Right renal cortex interstitium (tissue), 3 donors: ENCODE measurements at places on chromosomes 7 and 10. TPM values are rescaled to one million over a fixed set of nuclear protein-coding genes. Genes with fewer than 3 reads are reported as not detected.

- DNase-seq: no peak
Observed at GRCh38 chr7:17902599-17902998, 37.7 kb downstream of the SNX13 start.

DNA sequence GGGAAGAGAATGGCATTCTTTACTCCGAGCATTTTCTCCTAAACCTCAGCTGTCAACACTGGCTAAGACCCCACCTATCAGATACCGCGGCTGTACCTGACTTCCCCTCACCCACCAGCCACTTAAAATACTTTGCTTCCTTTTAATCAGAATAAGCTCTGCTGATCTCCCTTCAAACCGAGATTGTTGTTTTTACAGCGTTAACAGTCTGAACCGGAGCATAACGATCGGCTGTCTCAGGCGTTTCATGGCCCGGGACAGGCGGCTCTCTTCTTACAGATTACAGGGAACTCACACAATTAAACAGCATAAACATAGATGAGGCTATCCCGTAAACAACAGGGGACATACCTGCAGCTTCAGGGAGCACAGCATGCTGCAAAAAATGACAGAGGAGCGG, 174.3 kb upstream of the RNF32 start:
- DNase-seq: no peak

DNA sequence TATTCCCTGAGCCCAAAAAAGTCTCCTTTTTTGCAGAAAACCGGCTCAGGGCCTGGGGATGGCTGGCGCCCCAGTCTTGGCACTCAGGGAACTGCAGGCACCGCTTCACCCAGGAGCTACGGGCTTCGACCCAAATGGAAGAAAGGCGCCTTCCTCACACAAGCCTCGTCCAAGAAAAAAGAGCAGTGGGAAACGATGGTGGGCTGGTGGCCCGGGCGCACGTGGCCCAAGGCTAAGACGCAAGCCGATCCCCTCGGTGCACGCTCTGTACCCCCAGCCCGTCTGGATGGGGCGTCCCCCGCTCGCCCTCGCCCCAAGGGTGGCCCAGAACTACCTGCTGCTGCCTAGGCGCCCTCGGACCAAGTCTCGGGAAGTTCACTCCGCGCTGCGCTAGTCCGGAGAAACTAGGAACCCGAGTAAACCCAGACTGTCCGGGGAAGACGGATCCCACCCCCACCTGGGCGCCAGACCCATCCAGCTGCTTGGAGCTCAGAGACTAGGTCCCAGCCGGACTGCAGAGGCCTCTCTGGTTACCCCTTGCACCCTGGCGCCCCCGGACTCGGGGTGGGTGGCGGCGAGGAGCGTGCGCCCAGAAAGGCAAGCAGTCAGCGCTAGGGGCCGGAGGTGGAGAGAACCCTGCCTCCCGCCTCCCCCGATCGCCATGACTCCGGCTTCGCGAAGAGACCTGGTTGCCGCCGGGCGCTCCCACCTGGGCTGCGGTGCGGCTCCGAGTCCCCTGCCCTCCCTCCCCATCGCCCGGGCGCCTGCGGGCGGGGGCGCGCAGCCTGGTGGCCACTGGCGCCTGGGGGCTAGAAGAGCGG, 76.4 kb downstream of the CALN1 start:
- no peak for DNase-seq

DNA sequence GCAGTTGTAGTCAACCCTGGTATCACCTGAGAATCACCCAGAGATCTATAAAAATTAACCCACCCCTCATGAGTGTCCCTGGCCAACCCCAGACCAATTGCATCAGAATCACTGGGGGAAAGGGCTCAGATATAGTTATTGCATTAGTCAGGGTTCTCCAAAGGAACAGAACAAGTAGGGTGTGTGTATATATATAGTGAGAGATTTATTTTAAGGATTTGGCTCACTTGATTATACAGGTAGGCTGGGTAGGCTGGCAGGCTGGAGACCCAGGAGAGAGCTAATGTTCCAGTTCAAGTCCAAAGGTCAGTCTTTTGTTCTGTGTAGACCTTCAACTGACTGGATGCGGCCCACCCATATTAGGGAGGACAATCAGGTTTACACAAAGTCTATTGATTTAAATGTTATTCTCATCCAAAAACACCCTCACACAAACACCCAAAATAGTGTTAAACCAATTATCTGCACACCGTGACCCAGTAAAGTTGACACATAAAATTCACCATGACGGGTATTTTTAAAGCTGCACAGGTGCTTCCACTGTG, 372.9 kb upstream of the NFE2L3 start:
- no peak for DNase-seq

GRCh38 chr10:62617652-62618051, 186.9 kb upstream of the ADO start:
- no peak for DNase-seq

GRCh38 chr7:18425227-18425626, 70.3 kb upstream of the HDAC9 start:
- no peak for DNase-seq

DNA sequence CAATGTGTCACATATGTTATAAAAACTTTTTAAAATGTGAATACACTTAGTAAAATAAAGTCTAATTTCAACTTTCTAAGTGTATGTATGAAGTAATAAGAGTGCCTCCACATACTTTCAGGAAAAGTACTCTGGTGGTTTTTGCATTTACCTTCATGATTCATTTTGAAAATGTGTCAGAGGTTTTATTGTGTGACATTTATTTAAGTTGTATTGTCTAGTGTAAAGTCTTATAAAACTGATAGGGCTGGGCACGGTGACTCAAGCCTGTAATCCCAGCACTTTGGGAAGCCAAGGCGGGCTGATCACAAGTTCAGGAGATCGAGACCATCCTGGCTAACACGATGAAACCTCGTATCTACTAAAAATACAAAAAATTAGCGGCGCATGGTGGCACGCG, 226.5 kb downstream of the ITGB1 start:
- DNase-seq: no peak

DNA sequence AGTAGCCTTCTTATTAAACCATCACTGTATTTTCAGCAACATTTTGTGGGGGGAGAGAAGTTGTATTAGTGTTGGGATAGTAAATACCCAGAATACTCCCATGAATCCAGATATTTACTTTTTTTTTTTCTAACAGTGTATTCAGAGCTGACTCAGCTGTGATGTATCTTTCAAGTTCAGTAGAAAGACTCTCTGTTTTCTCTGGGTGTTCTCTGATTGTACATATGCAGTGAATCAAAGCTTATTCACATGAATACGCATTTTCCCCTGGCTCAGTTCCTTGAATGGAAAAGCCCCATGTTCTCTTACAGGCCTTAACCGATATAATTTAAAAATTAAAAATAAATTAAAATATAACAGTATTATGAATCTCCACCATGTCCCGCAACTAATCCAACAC, 1.3 kb downstream of the TFPI2 start:
- DNase-seq: no peak

DNA sequence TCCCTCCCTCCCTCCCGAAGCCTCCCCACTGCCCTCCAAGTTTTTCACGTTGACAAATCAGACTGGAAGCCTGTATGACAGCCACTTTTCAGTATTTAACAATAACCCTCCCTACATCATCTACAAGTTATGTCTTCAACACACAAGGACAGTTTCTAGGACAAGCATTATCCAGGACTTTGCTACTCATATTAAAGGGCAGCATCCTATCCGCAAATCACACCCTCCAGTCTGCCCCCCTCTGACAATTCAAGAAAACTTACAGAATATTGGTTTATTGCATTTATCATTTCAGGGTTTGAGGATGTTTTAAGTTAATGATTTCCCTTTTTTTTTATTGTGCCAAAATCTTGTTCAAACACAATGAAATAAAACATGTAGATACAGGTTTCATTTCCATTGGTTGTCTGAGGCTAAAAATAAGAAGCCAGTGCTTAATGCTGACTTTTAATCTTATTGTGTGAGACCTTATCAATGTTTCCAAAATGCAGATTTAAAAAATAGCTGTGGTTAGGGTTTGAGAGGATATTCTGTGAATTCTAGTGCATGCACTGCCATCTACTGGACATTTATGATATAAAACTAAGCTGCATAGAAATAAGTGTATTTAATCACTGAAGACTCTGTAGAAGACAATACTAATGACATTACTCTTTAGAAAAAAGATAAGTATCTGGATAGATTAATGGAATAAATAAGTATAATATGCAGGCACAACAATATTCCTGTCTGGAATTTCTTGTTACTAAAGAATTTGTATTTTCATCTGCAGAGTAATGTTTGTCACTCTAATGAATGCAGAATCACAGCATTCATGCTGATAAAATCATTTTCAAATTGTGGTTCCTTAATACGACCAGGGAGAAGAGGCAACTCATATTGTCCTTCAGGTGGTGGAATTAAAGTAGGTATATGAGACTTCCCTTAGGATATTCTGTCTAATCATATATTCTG, 64.1 kb downstream of the CAV1 start:
- DNase-seq: peak; percentile 17

DNA sequence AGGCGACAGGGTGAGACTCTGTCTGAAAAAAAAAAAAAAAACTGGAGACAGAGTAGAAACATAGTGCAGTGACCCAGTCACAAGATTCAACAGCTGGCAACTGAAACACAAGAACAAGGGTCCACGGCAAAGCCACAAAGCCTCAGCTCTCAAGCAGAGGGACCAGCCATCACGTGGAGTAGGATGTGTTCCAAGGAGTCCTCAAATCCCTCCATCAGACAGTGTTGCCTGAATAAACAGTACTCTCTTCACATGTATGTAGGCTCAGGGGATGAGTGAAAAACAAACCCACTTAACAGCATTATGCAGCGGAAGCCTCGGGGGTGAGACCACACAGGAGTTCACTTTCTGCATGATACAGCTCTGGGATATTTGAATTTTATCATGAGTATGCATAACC, 62.0 kb downstream of the SLIT1 start:
- DNase-seq: no peak

DNA sequence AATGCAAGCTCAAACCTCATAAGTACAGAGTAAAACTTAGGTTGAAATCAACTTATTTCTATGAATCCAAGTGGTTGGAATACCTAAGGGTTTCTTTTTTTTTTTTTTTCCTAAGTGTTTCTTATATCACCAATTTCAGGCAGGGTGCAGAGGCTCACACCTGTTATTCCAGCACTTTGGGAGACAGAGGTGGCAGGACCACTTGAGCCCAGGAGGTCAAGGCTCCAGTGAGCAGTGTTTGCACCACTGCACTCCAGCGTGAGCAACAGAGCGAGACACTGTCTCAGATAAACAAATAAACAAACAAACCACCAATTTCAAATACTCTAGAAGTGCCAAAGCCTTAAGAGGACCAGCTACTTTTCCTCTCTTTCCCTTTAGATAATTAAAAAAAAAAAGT, 39.2 kb upstream of the SPOCK2 start:
- DNase-seq: no peak

DNA sequence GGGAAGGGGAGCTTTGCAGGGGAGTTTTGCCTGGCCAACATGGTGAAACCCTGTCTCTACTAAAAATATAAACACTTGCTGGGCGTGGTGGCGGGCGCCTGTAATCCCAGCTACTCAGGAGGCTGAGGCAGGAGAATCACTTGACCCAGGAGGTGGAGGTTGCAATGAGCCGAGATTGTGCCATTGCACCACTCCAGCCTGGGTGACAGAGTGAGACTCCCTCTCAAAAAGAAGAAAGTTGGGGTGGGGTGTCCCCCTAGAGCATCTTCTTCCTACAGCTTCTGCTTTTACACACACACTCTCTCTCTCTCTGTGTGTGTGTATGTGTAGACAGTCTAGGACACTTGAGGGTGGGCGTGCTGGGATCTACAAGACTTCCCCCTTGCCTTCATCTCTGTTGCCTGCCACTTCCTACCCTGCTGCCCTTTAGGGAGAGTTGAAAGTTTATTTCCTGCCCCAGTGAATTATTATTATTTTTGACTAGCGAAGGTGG, 21.7 kb downstream of the PLAU start:
- DNase-seq: no peak

GRCh38 chr10:21746118-21746517, 212.1 kb downstream of the MLLT10 start:
- DNase-seq: no peak

DNA sequence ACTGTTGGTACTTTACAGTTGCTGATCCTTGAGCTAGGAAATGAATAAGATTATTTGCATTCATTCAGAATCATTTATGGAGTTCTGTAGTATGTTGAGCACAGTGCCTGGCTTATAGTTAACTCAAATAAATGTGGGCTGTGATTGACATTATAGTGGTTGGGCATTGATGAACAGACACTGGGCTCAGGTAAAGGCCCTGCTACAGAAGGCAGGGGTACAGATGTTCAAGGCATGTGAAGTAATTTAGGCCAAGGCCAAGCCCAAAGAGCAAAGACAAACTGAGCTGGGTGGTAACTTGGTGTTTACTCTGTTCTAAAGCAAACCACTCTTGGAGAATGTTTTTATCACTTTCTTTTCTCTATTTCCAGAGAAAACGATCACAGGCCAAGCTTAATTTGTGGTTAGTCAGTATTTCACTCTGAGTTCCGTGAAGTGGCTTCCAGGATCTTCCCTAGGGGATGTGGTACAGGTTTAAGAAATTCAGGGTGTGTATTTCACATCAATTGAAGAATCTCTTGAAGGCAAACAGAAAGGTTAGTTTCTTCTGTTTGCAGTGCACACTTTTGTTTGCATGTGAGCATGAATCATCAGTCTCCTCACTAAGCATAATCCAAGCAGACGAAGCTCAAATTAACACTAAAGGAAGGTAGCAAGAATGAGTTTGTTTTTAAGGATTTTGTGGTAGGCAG, 113.9 kb upstream of the PRR15 start:
- DNase-seq: no peak

GRCh38 chr10:4813496-4813895, 12.5 kb upstream of the AKR1E2 start:
- DNase-seq: no peak

- no peak for DNase-seq
Observed at GRCh38 chr7:24422441-24423010, 138.5 kb downstream of the NPY start.

GRCh38 chr10:16440396-16441133, 3.8 kb downstream of the PTER start:
- DNase-seq: no peak

The AHR gene
- 42.7 TPM for polyA plus RNA-seq

The HOXA5 gene
- polyA plus RNA-seq: 73.7 TPM

The TMEM213 gene
- 44.4 TPM for polyA plus RNA-seq

The C10orf62 gene
- 0.28 TPM for polyA plus RNA-seq

The TAS2R41 gene
- not detected for polyA plus RNA-seq

The BAIAP2L1 gene
- polyA plus RNA-seq: 11.6 TPM

The PLEKHA8 gene
- 18.0 TPM for polyA plus RNA-seq

The ELMO1 gene
- 13.3 TPM for polyA plus RNA-seq

The FIGNL1 gene
- 25.8 TPM for polyA plus RNA-seq

The NRG3 gene
- 15.6 TPM for polyA plus RNA-seq

The TSPAN15 gene
- 56.1 TPM for polyA plus RNA-seq

The EIF4EBP2 gene
- polyA plus RNA-seq: 88.8 TPM

The GIMAP8 gene
- polyA plus RNA-seq: 9.4 TPM

The CLRN3 gene
- polyA plus RNA-seq: 18.4 TPM

The ZNF518A gene
- 36.8 TPM for polyA plus RNA-seq

The SFXN2 gene
- 44.0 TPM for polyA plus RNA-seq

The CFAP69 gene
- 16.7 TPM for polyA plus RNA-seq

The TMEM176B gene
- 87.1 TPM for polyA plus RNA-seq

The SIRT1 gene
- polyA plus RNA-seq: 44.0 TPM

The GRID2IP gene
- polyA plus RNA-seq: 0.40 TPM

The HTRA1 gene
- 214 TPM for polyA plus RNA-seq

The UPK3B gene
- polyA plus RNA-seq: 1.9 TPM
